ENCODE measurements at places on chromosomes 11 and 22.

DNA sequence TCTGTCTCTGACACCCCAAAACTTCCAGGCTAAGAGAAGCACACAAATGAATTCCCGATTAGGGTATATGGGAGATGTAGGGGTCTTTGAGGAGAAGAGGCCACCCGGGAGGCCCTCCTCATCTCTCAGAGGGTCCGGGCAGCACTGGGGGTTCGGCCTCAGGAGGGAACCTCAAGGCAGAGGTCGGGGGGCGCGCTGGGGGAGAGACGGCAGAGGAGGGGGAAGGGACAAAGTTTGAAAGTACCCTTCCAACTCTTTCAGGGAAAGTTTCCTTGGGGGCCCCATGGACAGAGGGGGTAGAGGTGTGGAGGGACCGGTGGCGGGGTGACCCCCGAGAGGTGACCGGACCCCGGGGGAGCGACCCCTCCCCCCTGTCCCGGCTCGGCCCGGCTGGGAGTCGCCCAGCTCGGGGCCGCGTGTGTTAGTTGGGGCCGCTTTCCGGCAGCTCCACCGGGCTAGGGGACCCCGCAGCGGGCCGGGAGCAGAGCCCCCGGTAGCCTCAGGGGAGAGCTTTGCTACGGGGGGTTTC, 3.3 kb upstream of the GCAT start:
- no peak for DNase-seq

DNA sequence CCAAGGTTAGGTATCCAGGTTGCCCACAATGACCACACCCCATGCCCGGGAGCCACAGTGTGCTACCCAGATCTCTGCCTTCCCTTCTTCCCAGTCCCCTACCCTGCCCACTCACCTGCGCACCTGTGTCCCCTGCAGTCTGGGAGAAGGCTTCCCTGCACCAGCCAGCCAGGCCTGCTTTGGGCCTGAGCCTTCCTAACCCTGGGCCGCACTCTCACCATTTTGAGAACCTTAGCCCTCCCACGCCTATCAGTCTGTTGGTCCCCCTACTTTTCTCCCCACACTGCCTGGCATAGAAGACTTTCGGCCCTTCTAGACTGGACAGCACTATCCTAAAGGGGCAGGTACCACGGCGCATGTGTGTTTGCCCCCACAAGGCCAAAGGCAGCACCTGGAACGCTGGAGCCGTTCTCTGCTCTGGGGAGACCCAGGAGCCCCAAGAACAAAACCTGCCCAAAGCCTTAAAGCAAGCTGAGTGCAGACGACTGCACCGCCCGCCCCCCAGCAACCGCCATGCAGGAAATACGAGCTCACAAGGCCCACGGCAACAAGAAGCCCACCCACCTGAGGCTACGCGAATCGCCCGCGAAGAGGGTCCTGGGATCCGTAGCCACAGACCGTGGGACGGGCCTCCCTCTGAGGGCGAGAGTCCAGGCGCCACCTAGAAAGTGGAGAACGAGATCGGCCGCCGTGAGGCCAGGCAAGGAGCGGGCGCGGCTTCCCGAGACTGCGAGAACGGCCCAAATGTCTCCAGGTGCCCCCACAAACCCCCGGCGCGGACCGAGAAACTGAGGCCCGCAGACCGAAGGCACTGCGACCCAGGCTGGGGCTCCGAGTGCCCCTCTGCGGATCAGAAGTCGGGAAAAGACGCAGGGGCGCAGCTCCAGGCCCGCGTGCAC, 546 bp downstream of the GNB1L start:
- DNase-seq = no peak

- no peak for DNase-seq
Measured at GRCh38 chr22:46794067-46794466, 31.6 kb downstream of the TBC1D22A start.

DNA sequence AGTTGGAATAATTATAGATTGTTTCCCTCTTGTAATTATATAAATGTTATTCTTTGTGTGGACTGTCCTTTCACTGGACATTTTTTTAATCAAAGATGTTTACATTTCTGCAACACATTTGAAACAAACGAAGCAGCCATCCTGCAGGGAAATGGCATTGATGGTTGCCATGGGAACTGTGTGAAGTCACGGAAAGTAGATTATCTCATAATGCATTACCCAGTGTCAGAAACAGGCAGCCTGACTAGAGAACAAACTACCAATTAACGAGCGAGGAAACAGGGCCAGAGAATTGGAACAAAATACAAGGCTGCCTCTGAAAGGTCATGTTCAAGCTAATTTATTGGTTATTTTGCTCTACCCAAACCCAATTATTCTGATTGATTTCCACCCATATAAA, 96.9 kb upstream of the LARGE1 start:
- DNase-seq = no peak

GRCh38 chr11:123431619-123432018, 1.6 kb downstream of the GRAMD1B start:
- DNase-seq = no peak

- DNase-seq = no peak
Measured at GRCh38 chr11:36039471-36039870, 95.6 kb downstream of the LDLRAD3 start.

GRCh38 chr22:33070600-33070999, 12.4 kb upstream of the SYN3 start:
- no peak for DNase-seq

- DNase-seq = no peak
Measured at GRCh38 chr22:40040927-40041326, 46.2 kb downstream of the FAM83F start.
